Suprapubic skin (tissue), 4 donors: ENCODE measurements at places on chromosomes 5 and 9.

GRCh38 chr5:7220156-7220555 is 175.8 kb upstream of the ADCY2 start:
- DNase-seq = no peak

DNA sequence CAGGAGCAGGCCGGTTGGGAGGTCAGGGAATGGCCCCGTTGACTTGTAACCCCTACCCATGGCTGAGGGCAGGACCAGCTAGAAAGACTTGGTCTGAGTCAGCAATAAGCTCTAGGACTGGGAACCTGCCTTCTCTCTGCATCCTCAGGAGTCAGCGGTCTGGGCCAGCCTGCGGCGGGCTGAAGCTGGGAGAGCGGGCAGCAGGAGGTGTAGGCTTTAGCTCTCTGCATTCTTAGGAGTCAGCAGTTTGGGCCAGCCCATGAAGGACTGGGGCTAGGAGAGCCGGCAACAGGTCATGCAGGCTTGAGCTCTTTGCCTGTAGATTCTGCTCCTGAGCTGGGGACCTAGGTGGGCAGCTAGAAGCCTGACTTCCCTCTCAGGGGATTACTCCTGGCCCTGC is 6.4 kb upstream of the SMIM32 start:
- DNase-seq = no peak

DNA sequence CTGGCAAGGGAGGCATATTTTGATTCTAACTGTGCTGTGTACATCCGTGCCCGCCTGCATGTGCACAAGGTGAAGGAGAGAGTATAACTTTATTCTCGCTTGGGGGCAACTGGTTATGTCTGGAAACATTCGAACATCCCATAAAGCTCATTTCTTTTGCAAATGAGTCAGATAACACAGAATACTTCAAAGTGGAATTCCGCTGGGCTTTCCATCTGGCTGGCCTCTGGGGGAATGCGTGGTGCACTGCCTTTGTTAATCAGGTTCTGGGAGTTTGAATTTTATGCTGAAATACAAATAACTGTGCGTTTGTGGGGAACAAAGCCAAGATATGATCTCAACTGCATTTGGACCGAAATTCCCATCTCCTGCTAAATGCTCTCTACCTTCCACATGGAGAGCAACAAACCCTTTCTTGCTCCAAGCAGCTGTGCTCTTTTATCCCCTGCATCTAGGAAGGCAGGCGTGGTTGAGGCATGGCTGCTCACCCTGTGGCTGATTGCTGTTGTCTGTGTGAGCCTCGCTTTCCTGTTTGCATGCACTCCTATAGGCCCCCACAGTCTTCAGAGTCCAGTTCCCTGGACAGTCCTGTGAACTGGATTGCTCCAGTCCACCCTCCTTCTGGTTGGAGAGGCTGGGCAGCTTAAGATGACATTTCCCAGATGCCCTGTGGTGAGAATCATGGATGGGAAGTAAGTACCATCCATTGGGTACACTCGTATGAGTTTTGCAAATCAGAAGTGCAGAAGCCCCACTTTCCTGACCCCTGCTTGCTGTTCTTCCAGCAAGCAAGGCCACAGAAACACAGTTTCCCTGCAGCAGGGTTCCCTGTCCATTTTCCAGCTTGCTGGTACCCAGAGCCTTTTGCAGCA is 82.9 kb upstream of the ALDH1B1 start:
- no peak for DNase-seq

GRCh38 chr9:137453643-137454081 is 5.5 kb downstream of the NSMF start:
- DNase-seq = no peak

- no peak for DNase-seq
Measured at GRCh38 chr9:8616414-8616813, 816.8 kb upstream of the DMAC1 start.
